ENCODE measurements at places on chromosomes 1 and 21.

DNA sequence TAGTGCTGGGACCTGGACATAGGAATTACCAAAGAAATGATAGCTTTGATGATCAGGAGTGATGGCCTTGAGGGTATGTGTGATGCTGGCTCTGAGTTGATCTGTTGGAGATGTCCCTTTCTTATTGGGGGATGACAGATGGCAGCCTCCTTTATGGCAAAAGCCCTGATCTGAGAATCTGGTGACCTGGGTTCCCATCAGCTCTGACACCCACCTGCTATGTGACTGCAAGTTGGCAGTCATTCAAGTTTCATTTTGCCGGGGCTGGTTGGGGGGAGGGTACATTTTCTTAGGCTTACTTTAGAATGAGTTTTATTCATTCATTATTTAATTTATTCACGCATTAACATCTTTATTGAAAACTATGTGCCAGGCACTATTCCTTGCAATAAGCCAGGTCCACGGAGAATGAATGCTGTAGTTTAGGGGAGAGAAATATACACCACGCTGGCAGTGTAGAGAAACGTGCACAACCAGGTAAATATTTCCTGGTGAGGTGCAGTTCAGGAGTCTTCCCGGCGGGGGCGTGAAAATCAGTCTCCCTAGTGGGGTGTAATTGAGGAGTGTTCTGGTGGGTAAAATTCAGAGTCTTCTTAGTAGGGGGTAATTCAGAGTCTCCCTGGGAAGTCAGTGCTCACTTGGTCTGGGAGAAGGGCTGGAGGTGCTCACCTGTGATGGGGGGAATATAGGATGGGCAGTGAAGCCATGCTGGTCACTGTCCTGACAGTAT, 401.3 kb downstream of the CAMTA1 start:
- no peak for DNase-seq

- DNase-seq = peak; percentile 18
Measured at GRCh38 chr1:93907718-93908117, 1.5 kb downstream of the GCLM start.

DNA sequence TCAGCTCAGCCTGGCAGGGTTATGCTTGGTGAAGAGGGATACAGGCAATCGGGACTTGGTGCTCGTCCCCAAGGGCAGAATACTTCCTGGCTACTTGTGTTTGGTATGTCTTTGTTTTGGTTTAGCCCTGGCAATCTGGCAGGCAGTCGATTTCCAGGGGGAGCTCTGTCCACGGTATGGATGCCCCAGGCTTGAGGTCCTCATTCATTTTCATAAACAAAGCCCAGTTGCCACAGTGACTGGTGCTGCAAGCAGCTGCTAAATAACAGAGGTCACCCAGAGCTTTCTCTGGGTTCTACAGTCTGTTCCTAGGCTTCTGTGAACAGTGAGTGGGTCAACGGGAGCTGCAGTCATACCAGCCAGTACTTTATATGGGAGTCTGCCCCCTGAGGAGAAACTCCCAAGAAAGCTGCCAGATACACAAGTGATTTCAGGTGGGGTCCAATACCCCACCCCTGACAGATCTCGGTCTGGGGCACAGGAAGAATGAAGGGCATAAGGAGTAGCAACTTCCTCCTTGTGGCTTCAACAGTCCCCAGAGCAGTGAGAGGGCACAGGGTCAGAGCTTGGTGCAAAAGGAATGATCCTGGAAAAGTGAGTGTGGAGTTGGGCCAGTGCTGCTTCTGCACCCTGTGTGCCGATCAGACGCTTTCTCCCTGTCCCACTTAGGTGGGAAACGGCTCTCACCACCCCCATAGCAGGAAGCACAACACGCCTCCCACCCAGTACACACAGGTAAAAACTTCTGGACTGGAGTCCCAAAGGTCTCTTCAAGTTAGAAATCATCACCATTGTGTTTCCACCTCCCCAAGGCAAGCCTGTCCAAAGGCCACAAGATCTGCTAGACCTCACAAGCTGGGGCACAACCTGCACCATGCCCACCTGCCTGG, 55.5 kb downstream of the TGFBR3 start:
- DNase-seq = no peak

GRCh38 chr1:205772607-205773032, 2.7 kb downstream of the RAB29 start:
- no peak for DNase-seq

DNA sequence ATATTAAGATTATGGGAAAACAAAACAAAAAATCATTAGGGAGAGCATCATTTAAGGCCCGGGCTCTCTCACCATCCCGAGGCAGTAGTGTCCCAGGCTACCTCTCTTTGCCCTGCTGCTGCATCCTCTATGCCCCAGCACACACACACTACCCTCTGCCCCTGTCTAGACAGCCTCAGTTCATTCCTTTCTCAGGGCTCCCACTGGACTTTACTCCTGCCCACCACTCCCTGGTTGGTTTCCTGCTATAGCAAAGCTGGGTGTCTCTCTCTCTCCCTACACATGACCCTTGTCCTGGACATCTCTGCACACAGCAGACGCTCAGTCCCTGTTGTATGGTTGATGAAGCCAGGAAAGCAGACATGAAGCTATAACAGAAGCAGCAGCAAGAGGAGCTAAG, 30.7 kb downstream of the GNG12 start:
- no peak for DNase-seq

DNA sequence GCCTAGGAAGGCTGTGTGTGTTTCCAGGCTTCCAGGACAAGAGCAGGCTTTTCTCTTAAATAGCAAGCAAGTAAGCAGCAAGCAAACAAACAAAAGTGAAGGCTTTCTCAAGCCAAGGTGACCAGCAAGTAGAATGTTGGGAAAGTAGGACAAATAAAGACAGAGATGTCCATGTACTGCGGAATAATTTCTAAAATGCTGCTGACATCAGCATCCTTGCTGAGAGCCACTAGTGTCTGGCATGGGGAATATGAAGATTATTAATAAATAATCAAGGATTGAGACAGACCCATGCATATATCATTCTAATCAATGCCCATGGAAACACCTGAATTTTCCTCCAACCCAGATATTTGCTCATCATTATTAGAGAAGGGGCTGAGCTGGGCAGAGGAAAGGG, 6.4 kb upstream of the DYRK3 start:
- DNase-seq = no peak

DNA sequence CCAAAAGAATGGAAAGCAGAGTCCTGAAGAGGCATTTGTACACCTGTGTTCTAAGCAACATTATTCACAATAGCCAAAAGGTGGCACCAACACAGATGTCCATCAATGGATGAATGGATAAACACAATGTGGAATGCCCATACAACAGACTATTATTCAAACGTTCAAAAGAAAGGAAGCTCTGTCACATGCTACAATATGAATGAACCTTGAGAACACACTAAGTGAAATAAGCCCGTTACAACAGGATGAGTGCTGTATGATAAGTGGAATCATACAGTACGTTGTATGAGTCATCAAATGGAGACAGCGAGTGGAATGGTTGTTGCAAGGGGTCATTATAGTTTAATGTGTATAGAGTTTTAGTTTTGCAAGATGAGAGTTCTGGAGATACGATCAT, 80.1 kb downstream of the SH3BGR start:
- DNase-seq = no peak

- no peak for DNase-seq
Measured at GRCh38 chr1:206873603-206874188, 8.3 kb downstream of the IL20 start.

GRCh38 chr21:18542081-18542480, 138.5 kb upstream of the TMPRSS15 start:
- DNase-seq = no peak

DNA sequence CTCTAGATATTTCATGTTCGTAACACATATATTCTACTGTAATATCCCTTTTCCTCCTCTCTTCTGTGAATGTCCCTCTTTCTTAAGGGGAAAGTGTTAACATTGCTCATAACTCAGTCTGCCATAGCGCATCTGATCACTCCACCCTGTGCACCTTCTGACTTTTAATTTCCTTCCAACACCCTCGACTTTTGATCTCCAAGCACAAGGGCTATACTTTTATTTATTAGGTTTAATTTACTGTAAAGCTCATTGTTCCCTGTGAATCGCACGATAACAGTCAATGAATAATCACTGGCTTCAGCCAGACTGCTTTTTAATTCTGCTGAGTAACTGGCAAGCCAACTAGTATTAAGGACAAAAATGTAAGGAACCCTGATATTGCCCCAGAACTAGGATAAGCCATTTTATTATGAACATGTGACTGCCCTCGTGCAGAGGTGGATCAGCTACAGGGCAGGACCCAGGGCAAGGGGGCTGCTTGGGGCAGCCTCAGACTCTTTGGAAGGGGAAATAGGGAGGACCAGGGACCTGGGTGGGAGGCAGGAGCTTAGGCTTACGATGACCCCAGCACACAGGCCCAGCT, 2.6 kb upstream of the ETS2 start:
- no peak for DNase-seq

- no peak for DNase-seq
Measured at GRCh38 chr1:16430606-16431005, 6.6 kb downstream of the SPATA21 start.

GRCh38 chr1:93666613-93667384, 14.8 kb downstream of the BCAR3 start:
- DNase-seq = no peak

GRCh38 chr1:62467092-62467491, 30.2 kb downstream of the USP1 start:
- DNase-seq = no peak

DNA sequence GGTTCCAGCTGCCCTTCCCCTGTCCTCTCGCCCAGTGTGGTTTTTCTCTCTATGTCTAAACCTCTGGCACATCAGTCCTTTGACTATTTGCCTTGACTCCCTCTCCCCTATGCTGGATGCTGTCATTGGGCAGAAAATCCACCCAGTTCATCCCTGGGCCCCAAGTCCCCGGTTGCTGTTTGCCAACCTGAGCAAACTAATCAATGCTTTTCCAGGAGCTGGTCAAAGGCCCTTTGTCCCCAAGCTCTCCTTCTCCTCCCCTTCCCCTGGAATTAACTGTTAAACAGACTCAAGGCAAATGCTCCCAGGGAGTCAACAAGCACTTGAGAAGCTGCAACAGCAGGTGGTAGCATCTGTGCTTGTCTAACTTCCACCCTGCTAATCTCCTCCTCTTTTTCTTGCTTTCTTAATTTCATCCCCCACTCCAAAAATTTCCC, 102.7 kb downstream of the LMX1A start:
- DNase-seq = no peak

DNA sequence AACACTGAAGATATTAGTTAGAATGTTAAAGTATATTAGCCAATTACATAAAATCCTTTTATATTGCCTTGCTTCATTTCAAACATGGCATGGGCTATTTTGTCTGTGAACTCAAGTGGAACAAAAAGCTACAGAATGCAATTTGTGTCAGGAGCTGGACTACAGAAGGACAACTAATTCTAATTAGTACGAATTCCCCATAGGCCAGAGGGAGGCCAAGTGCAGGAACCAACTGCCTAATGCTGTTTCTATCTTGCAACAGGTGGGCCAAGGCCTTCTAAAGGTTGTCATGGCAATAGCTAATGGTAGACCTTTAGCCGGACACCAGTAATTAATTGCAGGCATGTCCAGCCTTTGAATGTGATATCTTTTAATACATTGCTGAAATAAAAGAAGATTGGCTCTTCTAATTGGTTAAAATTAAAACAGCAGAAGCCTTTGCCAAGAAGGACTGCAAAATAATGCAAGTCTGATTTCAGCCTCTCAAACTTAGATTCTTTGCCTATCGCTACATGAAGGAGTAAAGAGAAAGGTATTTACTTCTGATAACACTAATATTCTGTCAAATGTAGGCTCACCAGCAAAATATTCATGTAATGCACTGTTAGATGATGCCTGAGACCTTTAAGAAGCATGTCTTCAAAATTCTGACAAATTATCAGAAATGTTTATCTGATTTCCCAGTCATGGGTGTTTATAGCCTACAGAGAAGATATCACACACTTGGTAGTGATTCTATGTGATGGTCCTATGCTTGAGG, 232.1 kb downstream of the LMO4 start:
- DNase-seq = no peak

DNA sequence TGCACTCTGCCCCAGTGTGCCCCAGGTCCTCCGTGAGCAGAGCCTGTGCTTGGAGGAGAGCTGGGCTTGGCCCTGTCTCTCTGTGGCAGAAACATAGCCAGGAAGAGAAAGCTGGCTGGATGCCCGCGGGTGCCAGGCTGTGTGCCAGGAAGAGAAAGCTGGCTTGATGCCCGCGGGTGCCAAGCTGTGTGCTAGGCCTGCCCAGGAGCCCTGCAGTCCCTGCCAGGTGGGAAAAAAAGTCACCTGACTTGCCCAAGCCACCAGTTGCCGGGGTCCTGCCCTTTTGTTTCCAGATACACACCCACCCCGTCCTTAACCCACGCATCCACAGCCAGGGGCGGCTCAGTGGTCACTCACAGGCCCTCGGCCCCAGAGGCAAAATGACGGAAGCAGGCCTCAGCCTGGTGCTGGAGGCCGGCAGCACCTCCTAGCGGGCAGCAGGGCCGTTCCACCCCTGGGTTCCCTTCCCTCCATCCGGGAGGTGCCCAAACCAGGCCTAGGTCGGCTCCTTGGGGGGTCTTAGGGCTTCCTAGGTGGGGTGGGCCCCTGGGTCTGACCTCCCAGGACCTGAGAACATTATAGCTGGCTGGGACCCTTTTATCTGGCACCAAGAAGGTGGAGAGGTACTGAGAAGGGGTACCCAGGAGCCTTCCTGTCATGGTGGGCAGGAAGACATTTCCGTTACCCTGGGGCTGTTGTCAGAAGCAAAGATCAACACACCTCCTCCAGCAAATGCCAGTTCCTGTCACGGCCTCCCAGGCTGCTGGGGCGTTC, 9.1 kb downstream of the ITGB2 start:
- no peak for DNase-seq

DNA sequence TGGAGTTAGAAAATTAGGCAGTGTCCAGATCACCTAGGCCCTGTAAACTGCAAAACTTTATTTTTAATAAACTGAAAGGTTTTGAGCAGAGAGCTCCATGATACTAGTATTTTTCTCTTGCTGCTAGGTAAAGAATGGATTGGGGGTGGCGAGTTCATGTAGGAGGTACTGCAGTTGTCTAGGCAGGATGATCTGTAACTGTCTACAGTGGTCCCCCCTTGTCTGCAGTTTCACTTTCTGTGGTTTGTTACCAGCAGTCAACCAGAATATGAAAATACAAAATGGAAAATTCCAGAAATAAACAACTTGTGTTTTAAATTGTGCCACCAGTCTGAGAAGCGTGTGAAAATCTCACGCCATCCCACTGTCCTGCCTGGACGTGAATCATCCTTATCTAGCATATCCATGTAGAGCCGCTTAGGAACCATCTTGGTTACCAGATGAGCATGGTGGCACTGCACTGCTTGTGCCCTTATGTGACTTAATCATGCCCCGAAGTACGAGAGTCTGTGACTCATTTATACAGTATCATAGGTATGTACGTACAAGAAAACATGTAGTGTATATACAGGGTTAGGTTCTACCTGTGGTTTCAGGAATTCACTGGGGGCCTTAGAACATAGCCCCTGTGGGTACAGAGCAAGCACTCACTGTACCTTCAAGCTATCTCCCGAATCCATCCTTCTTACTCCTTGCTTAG, 94.2 kb downstream of the AHCTF1 start:
- no peak for DNase-seq

- no peak for DNase-seq
Measured at GRCh38 chr1:82901561-82901960, 1097.4 kb downstream of the TTLL7 start.

- DNase-seq = no peak
Measured at GRCh38 chr1:244322791-244323521, 128.8 kb downstream of the ADSS2 start.
